Central memory CD8-positive, alpha-beta T cell (primary cell): ENCODE measurements at places on chromosomes 1 and 21.

DNA sequence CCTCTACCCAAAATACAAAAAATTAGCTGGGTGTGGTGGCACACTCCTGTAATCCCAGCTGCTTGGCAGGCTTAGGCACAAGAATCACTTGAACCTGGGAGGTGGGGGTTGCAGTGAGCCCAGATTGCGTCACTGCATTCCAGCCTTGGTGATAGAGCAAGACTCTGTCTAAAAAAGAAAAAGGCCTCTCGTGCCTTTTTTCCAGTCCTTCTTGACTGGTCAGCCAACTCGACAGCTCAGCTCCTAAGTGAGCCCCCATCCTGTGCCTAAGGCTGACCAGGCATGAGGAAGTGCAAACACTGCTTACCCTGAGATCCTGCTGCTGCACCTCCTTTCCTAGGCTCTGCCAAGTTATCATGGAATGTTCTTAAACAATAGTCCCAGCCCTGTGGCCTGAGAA is 10.1 kb upstream of the PROK1 start:
- DNase-seq, result no peak

- no peak for DNase-seq
Measured at GRCh38 chr1:64478594-64479470, 8.9 kb downstream of the CACHD1 start.

DNA sequence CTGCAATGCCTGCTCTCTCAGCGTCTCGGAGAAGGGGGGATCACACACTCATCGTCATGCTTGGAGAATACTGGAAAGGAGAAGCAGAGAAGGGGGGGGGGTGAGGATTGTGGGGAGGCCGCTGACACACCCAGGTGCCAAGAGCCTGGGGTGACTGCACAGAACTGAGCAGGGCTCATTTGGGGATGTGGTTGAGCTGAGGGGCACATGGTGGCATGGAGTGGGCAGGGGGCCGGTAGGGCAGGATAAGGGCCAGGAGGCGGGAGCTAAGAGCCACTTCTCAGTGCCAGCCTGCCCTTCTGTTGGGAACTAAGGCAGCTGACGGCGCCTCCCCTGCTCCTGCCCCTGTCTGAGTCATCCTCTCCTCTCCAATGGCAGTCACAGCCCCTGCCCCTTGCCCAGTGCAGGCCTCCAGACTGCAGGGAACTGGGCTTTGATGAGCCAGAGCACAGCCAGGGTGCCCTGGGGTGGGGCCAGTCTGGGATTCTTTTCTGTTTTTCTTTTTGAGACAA is 27.2 kb downstream of the MRPL37 start:
- no peak for DNase-seq

GRCh38 chr1:27570784-27571183 is 33.2 kb downstream of the AHDC1 start:
- DNase-seq, result no peak

DNA sequence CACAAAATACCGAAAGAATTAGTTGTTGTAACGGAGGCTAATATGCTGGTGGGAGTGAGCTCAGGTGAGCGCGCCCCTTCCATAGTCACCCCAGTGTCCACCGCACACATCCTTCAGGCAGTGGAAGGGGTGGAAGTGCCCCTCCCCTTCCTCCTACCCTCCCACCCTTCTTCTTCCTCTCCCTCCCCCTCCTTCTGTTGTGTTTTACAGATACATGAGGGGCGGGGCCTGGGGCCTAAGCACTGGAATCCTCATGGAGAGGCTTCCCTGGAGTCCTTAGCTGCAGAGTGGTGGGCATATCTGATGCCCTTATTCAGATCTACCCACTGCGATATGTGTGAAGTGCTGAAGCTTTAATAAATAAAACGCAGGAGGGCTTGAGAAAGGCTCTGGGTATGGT is 10.3 kb upstream of the ADARB1 start:
- DNase-seq, result no peak
